GM03348 (cell line): ENCODE measurements at places on chromosomes 12 and 14.
A peak's percentile ranks its signal among the peaks of the same experiment; 100 is the strongest.

GRCh38 chr14:91202234-91202974 is 42.1 kb downstream of the GPR68 start:
- DNase-seq: peak; percentile 77

DNA sequence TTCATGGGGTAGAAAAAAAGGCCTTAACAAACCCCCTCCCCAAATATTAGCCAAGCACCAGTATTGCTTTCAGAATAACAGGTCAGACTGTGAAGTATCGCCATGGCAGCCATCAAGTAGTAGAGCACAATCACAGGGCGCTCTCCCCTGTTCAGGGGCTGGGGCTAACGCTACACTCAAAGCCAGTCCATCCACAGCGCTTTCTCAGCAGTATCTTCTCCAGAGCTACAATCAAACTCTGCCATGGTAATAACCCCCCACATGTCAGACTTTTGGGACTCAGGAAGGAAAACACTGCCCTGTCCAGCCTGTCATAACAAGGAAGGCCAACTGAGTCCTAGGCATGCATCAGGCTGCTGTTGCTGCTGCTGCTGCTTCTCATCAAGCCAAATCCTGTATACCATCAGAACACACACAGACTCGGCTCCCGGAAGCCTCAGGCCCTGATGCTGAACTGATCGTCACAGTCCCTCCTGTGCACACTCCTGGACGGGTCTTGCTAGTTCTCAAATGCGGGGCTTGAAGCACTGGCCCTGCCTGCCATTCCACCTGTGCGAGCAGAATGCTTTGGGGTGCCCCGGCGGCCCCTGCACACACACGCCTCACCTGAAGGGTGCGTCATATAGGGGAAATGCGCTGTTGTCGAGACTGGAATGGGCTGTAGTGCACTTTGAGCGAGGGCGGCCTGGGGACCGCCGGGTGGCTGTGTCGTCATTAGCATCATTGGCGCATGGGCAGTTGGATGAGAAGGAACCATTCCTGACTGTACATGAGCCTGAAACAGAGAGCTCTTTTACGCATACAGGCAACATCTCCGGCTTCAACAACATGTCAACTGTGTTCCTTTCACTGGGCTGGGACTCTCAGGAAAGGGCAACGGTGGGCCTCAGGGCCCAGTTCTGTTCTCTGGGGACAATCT is 47.6 kb downstream of the SH2B3 start:
- peak; percentile 1 for DNase-seq

DNA sequence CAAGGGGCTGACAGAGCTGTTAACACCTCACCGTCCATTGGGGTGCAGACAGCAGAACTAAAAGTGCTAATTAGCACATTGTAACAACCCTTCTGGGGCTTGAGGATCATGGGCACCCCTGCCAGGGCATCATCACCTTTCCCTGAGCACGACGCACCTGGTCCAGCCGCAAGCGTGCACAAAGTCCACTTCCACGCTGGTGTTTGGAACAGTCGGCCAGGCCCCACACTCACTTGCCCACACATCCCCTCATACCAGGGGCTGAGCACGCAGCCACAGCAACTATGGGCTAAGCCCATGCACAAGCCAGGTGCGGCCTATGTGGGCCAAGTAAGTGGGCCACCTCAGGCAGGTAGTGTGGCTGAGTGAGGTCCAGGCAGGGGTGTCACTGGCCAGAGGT is 148.7 kb downstream of the CCDC59 start:
- no peak for DNase-seq

DNA sequence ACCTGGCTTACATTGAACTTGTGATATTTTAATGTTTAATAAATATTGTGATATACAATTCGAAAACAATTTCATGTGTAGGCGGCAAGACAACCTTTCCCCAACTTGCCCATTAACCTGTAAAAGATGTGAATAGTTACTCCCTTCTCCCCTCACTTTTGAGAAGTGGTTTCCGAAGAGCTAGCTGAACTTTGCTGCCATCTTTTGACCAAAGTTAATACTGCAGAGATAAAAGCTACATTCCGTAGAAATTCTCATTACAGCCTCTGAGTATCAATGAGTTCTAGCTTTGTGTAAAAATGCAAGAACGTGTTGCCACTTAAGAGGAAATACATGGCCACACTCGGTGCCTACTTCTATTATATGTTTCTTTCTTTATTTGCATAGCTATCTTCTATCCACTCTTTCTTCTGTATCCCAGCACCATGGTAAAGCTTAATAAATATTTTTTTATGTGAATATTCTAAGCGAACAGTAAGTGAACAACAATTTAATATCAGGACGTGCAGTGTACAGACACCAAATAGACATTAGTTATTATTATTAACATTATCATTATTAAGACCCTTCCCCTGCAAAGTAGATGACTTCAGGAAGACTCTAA is 105.1 kb upstream of the TMEM260 start:
- peak; percentile 59 for DNase-seq

GRCh38 chr12:103808239-103808880 is 32.7 kb downstream of the NT5DC3 start:
- no peak for DNase-seq

- DNase-seq: peak; percentile 53
These were observed 10.4 kb upstream of the NOPCHAP1 start for GRCh38 chr12:104975587-104976343.

GRCh38 chr14:57066887-57067513 is 201.7 kb downstream of the EXOC5 start:
- DNase-seq: peak; percentile 31

DNA sequence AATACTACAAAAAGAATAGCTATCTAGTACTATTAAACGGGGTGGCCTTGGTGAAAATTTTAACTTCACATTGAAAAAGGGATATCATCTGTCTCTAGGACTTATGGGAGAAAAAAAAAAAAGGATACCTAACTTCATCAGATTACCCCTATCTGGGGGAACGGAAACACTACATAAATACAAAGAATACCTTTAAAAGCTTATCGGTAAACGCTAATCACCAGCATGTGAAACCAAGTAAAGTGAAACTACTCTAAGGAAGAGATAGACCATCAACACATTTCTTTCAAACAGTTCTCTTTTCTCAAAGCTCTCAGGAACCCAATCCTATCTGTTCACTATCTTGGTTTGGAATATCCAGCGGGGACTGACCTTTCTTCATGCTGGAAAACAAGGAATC is 3.5 kb downstream of the KICS2 start:
- no peak for DNase-seq

GRCh38 chr12:127398016-127398710 is 868.8 kb upstream of the TMEM132C start:
- no peak for DNase-seq

DNA sequence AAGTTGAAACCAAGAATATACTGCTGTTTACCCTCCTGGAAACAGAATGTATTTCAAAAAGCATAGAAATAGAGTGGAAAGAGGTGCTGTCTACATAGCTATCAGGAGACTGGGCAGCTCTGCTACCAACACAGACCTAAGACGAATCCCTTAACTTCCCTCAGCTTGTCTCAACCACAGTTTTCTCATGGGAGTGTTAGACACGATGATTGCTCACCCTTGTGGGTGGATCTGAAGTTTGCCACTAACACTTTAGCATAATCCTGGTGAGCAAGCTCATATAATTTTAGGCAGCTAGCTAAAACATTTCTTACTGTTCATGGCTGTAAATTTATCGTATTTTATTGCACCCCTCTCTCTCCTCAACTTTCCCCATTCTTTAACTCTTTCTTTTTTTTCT is 38.5 kb downstream of the C12orf75 start:
- peak; percentile 66 for DNase-seq

DNA sequence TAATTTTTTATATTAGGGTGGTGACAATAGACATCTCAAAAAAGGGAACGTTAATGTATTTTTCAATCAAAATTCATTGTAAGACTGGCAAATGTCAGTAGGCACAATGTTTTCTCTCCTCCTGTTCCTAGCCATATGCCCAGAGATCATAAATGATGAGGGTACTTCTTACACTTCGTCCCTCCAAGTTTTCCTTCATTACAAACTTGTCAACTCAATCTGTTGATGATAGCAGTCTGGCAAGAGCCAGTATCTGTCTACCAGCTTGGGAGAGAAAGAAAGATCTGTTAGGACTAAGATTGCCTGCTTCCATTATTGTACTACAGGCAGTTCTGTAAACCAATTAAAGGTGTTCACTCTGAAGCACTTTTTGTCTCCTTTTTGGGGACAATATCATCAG is 130.9 kb upstream of the DAAM1 start:
- DNase-seq: no peak

DNA sequence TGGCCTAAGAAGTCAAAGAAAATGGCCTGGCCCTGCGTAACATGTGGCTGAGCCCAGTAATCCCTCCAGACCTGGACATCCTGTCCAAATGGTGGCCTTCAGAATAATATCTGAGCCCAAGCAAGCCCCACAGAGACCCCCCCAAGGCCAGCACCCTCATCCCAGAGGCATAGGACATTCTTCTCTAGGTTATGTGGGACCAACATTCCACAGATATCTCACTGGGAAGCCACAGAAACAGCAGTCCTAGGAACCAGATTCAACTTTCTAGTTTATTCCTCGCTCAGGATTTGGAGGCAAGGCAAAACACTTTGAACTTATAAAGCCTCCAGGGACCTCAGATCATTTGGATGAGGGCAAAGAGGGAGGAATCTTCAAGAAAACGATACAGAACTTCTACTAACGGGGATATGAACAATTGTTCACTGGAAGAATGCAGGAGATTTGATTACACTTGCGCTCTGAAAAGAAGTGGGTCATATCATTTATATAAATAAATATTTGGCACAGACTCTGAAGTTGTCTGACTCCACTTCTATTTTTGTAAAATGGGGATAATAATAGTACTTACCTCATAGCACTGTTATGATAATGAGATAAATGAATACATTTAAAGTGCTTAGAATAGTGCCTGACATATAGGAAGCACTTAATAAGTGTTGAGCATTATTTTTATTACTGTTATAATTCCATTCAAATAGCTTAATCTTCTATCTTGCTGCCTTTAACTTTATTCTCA is 171.5 kb downstream of the NUAK1 start:
- peak; percentile 33 for DNase-seq

- DNase-seq: no peak
These were observed 3.3 kb upstream of the DCAF5 start for GRCh38 chr14:69156224-69156623.

DNA sequence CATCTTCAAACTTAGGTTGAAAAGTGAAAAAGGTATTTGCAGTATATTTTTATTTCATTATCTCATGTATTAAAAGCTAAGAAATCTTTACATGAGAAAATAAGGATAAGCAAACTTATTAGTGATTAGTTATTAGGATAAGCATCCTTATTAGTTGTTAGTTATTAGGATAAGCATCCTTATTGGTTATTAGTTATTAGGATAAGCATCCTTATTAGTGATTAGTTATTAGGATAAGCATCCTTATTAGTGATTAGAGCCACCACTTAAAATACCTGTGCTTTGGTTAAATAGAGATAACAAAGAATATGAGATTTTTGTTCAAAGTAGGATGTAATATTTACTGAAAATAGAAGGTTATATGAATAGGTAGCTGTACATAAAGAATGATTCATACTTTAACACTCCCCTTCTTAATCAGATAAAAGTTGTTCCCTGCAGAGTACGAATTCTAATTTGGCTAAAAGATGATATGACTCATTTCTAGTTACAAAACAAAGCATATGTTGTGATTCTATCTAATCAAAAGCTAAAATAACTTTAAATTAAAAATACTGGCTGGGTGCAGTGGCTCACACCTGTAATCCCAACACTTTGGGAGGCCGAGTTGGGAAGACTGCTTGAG is 56.4 kb downstream of the KDM5A start:
- DNase-seq: no peak

DNA sequence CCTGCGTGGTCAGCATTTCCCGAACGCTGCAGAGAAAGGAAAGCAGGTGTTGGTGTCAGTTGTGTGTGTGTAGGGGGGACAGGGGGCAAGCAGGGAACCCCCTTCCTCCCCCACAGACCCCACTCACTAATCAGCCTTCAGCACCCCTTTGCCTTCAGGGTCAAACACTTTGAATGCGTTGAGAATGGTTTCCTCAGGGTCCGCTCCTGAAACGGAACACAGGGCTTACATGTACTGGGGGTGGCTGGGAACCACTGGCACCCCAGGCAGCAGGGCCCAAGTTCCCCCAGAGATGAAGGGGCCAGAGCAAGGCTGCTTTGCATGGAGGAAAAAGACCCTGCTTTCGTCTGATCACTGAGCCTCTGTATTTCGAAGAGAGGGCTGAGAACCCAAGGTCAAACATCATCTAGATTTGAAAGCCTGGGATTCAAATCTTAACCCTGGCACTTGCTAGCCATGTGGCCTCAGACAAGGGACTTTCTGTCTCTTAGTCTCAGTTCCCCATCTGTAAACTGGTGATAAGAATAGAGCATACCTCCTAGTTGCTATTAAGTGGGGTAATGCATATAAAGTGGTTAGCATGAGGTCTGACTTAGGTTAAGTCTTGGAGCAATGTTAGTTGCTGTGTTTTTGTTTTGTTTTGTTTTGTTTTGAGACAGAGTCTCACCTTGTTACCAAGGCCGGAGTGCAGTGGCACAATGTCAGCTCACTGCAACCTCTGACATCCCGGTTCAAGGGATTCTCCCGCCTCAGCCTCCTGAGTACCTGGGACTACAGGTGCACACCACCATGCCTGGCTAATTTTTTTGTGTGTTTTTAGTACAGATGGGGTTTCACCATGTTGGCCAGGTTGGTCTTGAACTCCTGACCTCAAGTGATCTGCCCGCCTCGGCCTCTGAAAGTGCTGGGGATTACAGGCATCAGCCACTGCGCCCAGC is 7.0 kb downstream of the MYL2 start:
- DNase-seq: no peak

DNA sequence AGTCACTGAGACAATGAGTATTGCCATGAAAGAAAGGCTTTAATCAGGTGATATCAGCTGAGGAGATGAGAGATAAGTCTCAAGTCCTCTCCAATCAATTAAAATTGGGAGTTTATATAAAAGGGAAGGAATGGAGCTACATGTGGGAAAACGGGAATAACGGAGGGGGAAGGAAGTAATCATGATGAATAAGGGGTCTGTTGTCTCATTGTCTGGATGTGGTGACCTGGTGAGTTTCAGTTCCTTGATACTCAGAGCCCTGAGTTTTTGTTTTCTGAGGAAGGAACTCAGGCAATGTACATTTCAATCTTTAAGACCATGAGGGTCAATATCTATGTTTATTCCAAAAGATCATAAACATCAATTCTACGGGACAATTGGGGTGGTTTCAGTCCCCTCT is 198.8 kb downstream of the KITLG start:
- no peak for DNase-seq

DNA sequence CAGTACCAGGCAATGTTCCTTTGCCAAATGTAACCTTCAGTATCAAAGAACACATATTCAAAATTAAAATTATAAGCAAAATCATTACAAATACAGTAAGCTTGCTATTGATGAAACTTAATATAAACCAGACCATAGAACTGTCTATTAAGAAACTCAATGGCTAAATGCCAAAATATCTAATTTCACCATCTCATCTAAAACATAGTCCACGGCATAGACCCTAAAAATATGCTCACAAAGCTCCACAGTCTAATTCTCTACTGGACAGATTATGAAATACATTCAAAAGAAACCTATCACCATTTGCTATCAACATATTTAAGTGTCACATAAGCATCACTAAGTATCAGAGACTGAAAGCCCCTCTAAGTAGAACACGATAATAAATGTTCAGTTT is 25.2 kb downstream of the DUSP16 start:
- no peak for DNase-seq

- peak; percentile 23 for DNase-seq
These were observed 49.9 kb upstream of the FOXN3 start for GRCh38 chr14:89466944-89467343.
